Endodermal cell (in vitro differentiated cells): ENCODE measurements at places on chromosomes 5 and 9. TPM values are rescaled to one million over a fixed set of nuclear protein-coding genes. Genes with fewer than 3 reads are reported as not detected.

The SLC1A1 gene
- total RNA-seq: 11.3 and 15.8 TPM in 2 replicates

DNA sequence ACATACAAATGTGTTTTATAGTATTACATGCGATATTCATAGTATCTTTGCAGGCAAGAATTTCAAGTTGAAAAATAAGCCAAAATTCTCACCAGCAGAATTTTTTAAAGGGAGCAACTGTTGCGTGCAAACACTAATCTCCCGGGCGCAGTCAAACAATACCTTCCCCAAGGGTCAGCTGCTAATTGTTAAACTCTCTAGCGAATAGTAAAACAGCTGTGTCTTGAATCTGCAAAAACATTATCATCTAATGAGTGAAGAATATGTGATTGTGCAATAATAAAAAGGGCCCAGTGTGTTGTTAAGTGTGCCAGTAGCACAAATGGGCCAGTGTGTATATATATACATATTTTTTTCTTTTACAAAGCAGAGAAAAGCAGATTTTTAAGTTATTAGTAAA, 131.4 kb downstream of the CCDC192 start:
- no peak for DNase-seq

DNA sequence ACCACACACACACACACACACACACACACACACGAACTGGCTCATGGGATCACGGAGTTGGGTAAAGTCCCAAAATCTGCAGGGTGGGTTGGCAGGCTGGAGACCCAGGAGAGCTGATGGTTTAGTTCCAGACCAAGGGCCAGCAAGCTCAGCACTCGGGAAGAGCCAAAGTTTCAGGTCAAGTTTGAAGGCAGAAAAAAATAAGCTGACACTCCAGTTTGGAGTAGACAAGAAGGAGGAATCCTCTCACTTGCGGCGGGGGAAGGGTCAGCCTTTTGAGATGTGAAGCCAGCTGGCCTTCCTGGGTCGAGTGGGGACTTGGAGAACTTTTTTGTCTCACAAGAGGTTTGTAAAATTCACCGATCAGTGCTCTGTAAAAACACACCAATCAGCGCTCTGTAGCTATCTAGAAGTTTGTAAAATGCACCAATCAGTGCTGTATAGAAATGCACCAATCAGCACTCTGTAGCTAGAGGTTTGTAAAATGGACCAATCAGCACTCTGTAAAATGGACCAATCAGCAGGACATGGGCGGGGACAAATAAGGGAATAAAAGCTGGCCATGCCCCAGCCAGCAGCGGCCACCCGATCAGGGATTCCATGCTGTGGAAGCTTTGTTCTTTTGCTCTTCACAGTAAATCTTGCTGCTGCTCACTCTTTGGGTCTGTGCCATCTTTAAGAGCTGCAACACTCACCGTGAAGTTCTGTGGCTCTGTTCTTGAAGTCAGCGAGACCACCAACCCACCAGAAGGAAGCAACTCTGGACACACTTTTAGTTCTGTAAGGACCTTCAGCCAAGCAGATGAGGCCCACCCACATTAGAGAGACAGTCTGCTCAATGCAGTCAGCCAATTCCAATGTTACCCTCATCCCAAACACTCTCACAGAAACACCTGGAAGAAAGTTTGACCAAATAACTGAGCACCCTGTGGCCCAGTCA, 37.8 kb upstream of the UNC5A start:
- peak; percentile 31 for DNase-seq

DNA sequence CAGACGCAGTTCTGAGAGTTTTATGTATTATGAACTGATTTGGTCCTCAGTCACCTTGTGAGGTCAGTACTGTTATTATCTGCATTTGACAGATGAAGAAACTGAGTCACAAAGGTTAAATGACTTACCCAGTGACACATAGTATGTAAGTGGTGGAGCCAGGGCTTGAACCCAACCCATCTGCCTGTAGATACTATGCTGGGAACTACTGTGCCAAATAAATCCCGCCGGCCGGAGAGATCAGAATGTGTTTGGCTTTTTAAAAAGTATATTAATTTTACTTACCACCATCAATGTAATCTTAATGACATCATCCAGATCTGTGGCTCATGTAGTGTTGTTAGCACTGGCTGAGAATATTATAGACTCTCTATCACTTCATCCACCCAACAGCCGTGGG, 80.8 kb downstream of the ZNF618 start:
- peak; percentile 12 for DNase-seq
